Activated naive CD4-positive, alpha-beta T cell (primary cell): ENCODE measurements at places on chromosomes 2 and 18.

- no peak for DNase-seq
These were observed 78.7 kb downstream of the USP40 start for GRCh38 chr2:233487748-233488345.

GRCh38 chr18:57787068-57787685, 15.9 kb downstream of the ATP8B1 start:
- no peak for DNase-seq

DNA sequence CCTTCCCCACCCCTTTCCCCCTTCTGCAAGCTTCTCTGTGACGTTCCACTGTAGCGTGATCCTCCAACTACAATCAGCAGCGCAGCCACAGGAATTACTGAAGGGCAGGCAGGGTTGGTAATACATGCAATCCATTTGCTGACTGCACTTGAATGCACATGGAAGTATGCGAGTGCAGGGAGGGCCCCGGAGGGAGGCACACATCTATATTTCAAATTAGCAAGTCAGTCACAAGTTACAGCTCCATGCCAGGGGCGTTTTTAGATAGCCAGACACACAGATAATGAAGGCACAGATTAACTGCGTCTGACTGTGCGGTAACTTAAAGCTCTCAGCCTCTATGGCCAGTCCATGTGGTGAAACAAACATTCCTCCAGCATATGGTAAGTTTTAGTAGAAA, 209.2 kb upstream of the GATA6 start:
- DNase-seq, result no peak

DNA sequence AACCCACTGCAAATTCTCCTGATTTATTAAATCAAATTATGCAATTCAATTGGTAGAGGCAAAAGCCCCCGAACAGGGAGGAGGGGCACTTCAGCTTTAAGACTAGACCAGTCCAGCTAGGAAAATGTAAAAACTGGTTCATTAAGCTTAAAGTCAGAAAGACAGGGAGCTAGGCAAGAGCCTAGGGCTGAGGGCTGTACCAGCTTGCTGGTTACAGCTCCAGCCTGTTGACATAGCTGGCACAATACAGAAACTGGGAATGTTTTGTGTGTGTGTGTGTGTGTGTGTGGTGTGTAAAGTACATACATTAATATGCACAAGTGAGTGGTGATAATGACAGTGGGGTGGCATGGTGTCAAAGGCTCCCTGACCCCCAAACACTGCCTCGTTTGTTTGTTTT, 307.0 kb upstream of the CELF4 start:
- DNase-seq, result no peak

GRCh38 chr18:23968638-23969604, 45.6 kb upstream of the TTC39C start:
- no peak for DNase-seq
